ENCODE measurements at places on chromosomes 6 and 20.

- DNase-seq = no peak
Measured at GRCh38 chr6:127076466-127076865, 42.0 kb upstream of the RSPO3 start.

DNA sequence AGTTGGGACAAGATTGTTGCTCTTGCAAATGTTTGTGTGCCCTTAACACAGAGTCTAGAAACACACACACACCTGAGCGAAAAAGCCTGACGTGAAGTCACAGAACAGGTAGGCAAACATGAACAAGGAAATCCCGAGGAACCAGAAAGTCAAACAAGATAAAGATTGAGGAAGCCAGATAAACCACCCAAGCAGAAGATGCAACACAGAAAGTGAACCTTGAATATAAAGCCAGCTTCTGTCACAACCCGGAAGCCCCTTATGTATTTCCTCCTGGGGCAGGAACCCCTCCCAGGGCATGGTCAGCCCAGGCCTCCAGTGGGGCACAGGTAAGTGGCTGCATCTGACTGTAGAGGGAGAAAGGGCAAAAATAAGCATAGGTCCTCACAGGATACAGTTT lies 158.2 kb upstream of the SUPT3H start:
- DNase-seq = no peak

GRCh38 chr6:5507131-5507681 lies 245.9 kb downstream of the FARS2 start:
- DNase-seq = no peak

- no peak for DNase-seq
Measured at GRCh38 chr6:37920667-37921066, 101.1 kb downstream of the ZFAND3 start.

DNA sequence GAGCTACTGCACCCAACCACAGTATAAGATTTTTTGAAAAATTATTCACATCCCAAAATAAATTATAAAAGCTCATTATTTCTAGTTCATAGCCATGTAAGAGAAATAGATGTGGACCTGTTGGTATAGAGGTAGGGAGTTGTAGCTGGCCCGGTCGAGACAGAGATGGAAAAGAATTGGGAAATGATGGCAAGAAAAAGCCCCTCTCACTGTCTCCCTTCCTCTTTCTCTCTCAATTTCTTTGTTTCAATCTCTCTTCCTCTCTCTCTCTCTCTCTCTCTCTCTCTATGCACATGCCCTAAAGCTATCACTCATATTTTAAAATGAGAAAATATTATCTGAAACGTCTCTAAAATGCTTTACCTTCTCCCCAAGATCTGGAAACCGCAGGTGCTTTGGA lies 80.7 kb upstream of the CD83 start:
- DNase-seq = no peak

DNA sequence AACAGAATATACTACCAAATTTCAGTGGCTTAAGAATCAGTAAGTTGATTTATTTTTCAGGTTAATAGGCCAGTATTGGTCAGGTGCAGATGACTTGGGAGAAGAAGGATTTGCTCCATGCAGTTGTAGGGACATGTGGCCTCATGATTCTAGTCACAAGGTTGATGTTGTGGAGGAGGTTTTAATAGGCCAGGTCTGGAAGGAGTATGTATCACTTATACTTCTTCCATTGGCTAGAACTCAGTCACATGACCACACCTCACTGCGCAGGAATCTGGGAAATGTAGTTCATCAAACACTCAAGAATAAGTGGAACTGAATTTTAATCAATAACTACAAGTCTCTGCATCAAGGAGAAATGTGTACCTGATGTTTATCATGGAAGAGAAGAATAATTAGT lies 281.5 kb upstream of the QKI start:
- no peak for DNase-seq

Measured in substantia nigra (tissue), 51 donors.